ENCODE measurements at places on chromosomes 13 and 19.

DNA sequence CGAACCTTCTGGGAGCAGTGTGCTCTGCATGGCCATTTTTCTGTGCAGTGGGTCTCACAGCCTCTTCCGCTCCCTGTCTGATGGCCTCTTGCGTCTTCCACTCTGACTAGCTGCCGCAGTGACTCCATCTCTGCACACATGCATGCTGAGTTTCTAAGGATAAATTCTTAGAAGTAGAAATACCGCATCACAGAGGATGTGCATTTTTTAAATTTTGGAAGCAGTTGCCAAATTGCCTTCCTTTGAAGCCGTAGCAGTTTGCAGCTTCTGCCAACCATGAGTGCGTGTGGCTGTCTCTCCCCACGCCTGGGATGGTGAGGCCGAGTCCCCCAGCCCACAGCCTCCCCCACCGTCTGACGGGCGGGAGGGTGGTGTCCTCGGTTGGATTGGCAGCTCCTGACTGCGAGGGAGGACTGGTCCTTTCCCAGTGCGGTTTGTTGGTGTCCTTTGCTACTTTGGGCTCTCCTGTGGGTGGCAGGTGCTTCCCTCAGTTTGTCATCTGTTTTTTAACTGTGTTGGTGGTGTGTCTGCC lies 9.8 kb downstream of the FZR1 start:
- H3K4me1 ChIP-seq, result no peaks in the 10 kb centered on the region
- no peak for DNase-seq
- no peaks in the 10 kb centered on the region for H3K36me3 ChIP-seq
- no peak overlapping the region for H3K4me3 ChIP-seq

DNA sequence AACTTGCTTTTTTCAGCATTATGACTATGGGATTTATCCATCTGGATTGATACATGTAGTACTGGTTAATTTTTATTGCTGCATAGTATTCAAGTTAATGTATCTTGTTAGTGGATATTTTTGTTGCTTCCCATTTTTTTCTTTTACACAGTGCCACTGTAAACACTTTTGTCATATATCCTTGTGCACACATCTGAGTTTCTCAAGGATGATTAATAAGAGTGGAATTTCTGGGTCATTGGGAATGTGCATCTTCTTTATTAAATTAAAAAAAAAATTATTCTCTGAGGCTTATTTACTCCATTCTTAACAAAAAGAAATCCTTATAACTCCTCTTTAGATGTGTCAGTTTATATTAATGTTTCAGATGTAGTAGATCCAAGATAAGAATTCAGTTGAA lies 27.3 kb downstream of the B3GLCT start:
- DNase-seq, result peak; percentile 42
- no peak overlapping the region for H3K4me3 ChIP-seq
- H3K27ac ChIP-seq, result no peak overlapping the region
- H3K27me3 ChIP-seq, result no peaks in the 10 kb centered on the region
- H3K36me3 ChIP-seq, result no peaks in the 10 kb centered on the region

DNA sequence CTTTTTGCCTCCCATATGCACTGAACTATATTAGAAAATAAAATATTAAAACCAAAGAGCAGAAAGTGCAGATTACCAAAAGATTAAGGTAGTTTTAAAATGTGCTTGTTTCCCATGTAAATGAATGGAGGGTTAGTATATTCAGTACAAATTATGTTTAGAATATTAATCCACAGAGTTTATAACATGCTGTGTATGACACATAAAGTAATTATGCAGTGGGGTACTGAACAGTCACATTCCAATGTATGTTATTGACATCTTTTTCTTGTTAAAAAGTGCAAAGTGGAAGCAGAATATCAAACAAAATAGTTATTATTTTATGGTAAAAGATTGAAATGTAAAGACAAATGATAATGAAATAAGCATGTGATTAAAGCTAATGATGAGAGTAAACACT lies 79.3 kb downstream of the GPC6 start:
- no peaks in the 10 kb centered on the region for H3K27me3 ChIP-seq
- H3K27ac ChIP-seq, result no peak overlapping the region
- peak overlapping the region; percentile 5 for H3K4me3 ChIP-seq
- H3K36me3 ChIP-seq, result no peaks in the 10 kb centered on the region

DNA sequence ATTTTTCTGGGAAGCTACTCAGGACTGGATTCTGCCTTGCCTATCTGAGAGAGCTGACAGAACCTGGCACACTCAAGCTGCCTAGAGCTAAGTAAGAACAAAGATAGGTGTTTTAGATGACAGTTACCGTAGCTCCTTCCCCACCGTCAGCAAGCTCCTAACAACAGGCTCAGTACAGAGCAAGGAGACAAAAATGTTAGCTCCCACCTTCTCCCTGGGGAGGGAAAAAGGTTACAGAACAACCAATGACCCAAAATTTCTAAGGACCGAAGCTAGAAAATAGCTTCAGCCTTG lies 1058.2 kb upstream of the PCDH20 start:
- H3K4me1 ChIP-seq, result no peaks in the 10 kb centered on the region
- H3K27me3 ChIP-seq, result no peaks in the 10 kb centered on the region
- no peaks in the 10 kb centered on the region for H3K36me3 ChIP-seq
- H3K4me3 ChIP-seq, result no peak overlapping the region

DNA sequence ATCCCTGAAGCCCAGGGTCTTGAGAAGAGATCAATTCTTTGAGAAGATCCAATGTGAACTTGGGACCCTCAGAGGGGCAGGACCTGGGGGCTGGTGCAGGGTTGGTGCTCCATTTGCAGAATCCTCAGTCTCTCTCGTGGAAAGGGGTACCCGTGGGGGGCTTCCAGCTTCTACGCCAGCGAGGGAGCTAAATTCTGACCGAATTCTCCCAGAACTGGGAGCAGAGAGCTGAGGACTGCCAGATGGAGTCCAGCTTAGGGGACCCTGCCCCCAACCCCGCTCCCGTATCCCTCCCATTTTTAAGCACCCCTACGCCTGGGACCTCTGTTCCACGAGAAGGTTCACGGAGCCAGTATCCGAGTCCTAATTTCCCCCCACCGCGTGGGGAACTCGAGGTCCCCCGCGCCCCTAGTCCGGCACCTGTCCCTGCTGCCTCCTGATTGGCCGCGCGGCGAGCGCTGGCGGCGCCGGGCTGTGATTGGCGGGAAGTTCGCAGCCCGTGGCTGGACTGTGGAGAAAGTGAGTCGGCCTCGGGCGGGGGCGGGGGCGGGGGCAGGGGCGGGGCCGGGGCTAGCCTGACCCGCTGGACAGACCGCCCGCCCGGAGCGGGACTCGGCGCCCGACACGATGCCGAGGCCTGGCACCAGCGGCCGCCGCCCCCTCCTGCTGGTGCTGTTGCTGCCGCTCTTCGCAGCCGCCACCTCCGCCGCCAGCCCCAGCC lies 4.4 kb upstream of the LTBP4 start:
- peak overlapping the region; percentile 53 for H3K4me3 ChIP-seq
- peaks cover 16% of the 10 kb centered on the region for H3K4me1 ChIP-seq
- no peak overlapping the region for H3K27ac ChIP-seq
- peak; percentile 83 for DNase-seq
- no peaks in the 10 kb centered on the region for H3K36me3 ChIP-seq

- H3K27ac ChIP-seq, result no peak overlapping the region
- H3K36me3 ChIP-seq, result no peaks in the 10 kb centered on the region
- H3K4me1 ChIP-seq, result peaks cover 23% of the 10 kb centered on the region
- no peak for DNase-seq
These were observed 86.7 kb downstream of the DNAJC15 start for GRCh38 chr13:43110036-43110435.

- no peak within 1 kb of the TSS for H3K27ac ChIP-seq
- peaks cover 27% of the 10 kb centered on the region for H3K27me3 ChIP-seq
- no peaks in the 10 kb centered on the region for H3K36me3 ChIP-seq
- peaks cover 13% of the 10 kb centered on the region for H3K4me1 ChIP-seq
- DNase-seq, result peak; percentile 52
These were observed at the start of gene ATP12A for GRCh38 chr13:24680258-24680920. TSS of gene ATP12A (plus strand) at chr13:24680408. CDS start at chr13:24680744, 336 bp downstream.

- no peaks in the 10 kb centered on the region for H3K36me3 ChIP-seq
- no peak for DNase-seq
- H3K4me3 ChIP-seq, result no peak overlapping the region
- H3K27me3 ChIP-seq, result no peaks in the 10 kb centered on the region
- H3K4me1 ChIP-seq, result no peaks in the 10 kb centered on the region
These were observed 49.3 kb downstream of the LIG4 start for GRCh38 chr13:108166078-108166477.

GRCh38 chr19:51354742-51355148 lies 11.4 kb downstream of the ETFB start:
- no peak for DNase-seq
- H3K36me3 ChIP-seq, result no peaks in the 10 kb centered on the region
- H3K4me1 ChIP-seq, result peaks cover 15% of the 10 kb centered on the region
- H3K27ac ChIP-seq, result no peak overlapping the region
- H3K4me3 ChIP-seq, result no peak overlapping the region

DNA sequence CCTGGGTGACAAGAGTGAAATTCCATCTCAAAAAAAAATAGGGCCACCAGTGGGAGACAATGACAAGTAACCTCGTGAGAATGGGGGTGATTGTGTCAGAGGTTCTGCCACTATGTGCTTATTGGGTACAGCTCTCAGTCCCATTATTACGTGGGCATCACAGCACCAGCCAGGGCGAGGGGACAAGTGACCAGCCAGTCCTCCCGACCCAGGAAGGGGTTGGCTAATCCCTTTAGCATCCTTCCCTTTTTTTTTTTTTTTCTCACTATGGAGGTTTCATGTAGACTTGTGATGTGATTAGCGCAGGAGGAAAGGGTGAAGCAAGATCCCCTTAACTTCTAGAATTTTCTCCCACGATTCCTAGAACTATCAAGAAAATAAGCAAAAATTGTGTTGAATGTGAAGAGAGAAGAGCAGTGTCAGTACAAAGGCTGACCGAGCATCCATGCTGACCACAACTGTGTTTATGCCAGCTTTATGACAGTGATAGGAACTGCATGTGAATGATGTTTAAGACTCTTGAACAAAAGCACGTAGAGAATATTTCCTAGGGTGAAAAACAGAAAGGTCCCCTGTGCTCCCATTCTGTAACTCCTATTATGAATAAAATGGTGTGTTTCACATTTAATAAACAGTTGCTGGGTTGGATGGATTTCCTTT lies 50.0 kb downstream of the ALOX5AP start:
- H3K4me1 ChIP-seq, result peaks cover 13% of the 10 kb centered on the region
- DNase-seq, result no peak
- H3K27ac ChIP-seq, result no peak overlapping the region
- 0 out of 2 replicates have a peak, but pooled peaks cover 3% of the 10 kb centered on the region for H3K27me3 ChIP-seq
- H3K4me3 ChIP-seq, result no peak overlapping the region
- H3K36me3 ChIP-seq, result no peaks in the 10 kb centered on the region

GRCh38 chr13:74090869-74091605 lies 43.2 kb downstream of the KLF12 start:
- no peak overlapping the region for H3K4me3 ChIP-seq
- DNase-seq, result no peak
- no peak overlapping the region for H3K27ac ChIP-seq
- H3K36me3 ChIP-seq, result no peaks in the 10 kb centered on the region
- peaks cover 27% of the 10 kb centered on the region for H3K4me1 ChIP-seq
